ENCODE measurements at places on chromosomes 6 and 20. TPM values are rescaled to one million over a fixed set of nuclear protein-coding genes. Genes with fewer than 3 reads are reported as not detected.

DNA sequence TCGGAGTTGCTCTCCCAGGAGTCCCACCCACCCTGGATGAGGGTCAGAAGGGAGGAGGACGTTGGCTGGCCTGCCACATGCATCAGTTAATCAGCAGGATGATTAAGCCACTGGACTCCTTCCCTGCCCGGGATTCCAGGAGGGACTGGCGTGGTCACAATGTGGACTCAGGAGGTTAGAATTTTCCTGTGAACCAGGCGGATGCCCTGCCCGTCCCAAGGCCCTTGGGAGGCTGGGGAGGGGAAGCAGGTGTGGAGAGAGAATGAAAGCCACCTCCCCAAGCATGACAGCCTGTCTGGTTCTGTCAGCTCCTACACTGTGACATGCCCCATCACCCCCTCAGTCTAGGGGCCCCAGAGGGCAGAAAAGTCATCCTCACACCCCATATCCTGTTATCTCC, 11.6 kb upstream of the ITPR3 start:
- H3K4me1 ChIP-seq: no peaks in the 10 kb centered on the region
- H3K27me3 ChIP-seq: no peaks in the 10 kb centered on the region
- no peak overlapping the region for H3K27ac ChIP-seq
- no peaks in the 10 kb centered on the region for H3K36me3 ChIP-seq

GRCh38 chr6:98560841-98561240, 273.5 kb upstream of the POU3F2 start:
- H3K27me3 ChIP-seq: no peaks in the 10 kb centered on the region
- peak; percentile 4 for DNase-seq

DNA sequence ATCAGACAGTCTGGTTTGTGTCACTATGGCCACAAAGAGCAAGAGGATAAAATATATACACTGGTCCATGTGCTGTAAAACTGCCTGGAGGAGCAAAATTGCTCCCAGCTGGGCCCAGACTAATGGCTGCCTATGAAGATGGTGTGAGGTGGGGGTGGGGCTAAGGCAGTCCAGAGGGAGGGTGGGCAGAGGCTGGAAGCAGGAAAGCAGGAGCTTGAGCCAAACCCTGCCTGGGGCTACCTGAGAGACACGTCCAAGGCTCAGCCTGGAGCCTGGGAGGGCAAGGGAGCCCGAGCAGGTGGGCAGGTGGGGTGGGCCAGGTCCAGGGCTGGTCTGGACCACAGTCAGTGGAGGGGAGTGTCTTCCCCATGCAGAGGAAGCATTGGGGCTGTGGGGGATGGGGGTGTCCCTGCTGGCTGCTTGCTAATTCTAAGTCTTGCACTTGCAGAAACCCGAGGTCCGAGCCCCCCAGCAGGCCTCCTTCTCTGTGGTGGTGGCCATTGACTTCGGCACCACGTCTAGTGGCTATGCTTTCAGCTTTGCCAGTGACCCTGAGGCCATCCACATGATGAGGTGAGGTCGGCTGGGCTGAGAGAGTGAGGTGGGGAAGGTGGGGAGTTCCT, 9.5 kb downstream of the HSPA12B start:
- H3K36me3 ChIP-seq: no peaks in the 10 kb centered on the region
- H3K4me3 ChIP-seq: no peak overlapping the region
- H3K27ac ChIP-seq: no peak overlapping the region
- no peaks in the 10 kb centered on the region for H3K4me1 ChIP-seq
- H3K27me3 ChIP-seq: no peaks in the 10 kb centered on the region
- DNase-seq: peak; percentile 33

DNA sequence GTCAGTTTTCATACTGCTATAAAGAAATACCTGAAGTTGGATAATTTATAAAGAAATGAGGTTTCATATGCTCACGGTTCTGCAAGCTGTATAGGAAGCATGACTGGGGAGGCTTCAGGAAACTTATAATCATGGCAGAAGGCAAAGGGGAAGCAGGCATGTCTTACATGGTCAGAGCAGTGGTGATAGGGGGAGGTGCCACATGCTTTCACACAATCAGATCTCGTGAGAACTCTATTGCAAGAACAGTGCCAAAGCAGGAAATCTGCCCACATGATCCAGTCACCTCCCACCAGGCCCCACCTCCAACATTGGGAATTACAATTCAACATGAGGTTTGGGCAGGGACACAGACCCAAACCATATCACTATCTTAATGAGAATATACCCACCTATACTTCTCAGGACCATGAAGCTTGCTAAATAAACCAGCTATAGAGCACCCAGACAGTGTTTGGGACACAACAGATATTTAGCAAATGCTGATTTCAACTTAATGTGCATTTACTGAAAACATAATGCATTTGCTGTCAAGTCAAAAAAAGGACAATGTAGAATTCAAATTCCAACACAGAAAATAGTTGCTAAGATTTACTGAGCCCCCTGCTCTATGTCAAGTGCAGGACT, 63.8 kb downstream of the TNFRSF21 start:
- no peak overlapping the region for H3K4me3 ChIP-seq
- H3K27me3 ChIP-seq: no peaks in the 10 kb centered on the region
- no peak overlapping the region for H3K27ac ChIP-seq
- no peaks in the 10 kb centered on the region for H3K36me3 ChIP-seq

DNA sequence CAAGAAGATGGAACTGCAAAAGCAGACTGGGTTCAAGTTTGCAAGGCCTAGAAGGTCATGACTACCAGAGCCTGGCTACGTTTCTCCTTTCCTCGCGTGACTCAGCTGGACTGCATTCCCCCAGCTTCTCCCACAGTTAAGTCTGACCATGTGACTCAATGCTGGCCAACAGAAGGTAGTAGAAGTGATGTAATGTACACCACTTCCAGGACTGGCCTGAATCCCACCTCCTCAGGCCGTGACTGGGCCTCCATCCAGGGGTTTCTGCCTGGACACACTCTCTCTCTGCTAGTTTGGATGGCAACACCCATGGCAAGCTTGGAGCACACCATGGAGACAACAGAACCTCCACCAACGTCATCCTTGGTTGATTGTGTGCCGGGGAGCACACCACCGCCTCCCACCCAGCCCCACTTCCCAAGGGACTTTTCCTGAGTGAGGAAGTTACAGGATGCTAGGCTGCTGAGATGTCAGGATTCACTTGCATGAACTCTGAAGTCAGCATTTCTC, 112.0 kb upstream of the CDYL start:
- no peaks in the 10 kb centered on the region for H3K27me3 ChIP-seq
- no peaks in the 10 kb centered on the region for H3K36me3 ChIP-seq
- H3K4me1 ChIP-seq: no peaks in the 10 kb centered on the region
- no peak for DNase-seq
- H3K4me3 ChIP-seq: no peak overlapping the region
- H3K27ac ChIP-seq: no peak overlapping the region

- no peaks in the 10 kb centered on the region for H3K27me3 ChIP-seq
- H3K4me1 ChIP-seq: peaks cover 17% of the 10 kb centered on the region
- no peak overlapping the region for H3K4me3 ChIP-seq
- no peaks in the 10 kb centered on the region for H3K36me3 ChIP-seq
Observed at GRCh38 chr6:111841822-111842221, 31.4 kb downstream of the FYN start.

- no peak for DNase-seq
- no peak overlapping the region for H3K4me3 ChIP-seq
- H3K36me3 ChIP-seq: no peaks in the 10 kb centered on the region
- H3K4me1 ChIP-seq: peaks cover 9% of the 10 kb centered on the region
- no peak overlapping the region for H3K27ac ChIP-seq
- no peaks in the 10 kb centered on the region for H3K27me3 ChIP-seq
Observed at GRCh38 chr20:44707018-44707579, 8.1 kb upstream of the CCN5 start.

DNA sequence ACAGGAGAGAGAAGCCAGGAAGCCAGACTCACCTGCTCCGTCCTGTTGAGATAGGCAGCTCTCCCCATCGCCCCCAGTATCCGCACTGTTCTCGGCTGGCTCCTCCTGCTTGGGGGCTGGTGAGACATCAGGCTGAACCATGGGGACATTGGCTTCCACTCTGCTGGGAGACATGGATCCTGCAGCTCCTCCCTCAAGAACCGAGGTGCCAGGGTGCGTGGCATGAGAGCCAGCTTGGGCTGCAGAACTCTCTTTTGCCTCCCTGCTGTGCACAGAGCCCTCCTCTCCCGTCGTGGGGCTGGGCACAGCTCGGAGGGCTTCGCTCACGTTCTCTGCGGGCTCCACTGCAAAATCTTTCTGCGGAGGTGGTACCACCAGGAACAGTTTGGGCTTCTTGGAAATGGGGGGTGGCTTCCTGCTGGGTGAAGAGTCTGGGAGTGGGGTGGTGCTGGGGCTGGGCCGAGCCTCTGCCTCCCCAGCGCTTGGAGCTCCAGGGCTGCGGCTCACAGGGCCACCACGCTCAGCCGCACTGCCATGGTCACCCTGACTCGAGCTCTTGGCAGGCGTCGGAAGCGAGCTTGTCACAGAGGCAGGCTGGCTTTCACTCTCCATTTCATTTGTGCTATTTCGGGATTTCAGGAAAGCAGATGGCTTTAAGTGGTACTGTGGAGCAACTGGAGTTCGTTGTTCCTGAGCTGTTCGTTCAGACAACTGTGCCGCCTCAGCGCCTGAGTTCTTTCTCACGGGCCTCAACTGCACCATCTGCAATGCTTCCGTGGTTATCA, 26.5 kb downstream of the HEBP2 start:
- no peak for DNase-seq
- peaks cover 9% of the 10 kb centered on the region for H3K36me3 ChIP-seq
- no peaks in the 10 kb centered on the region for H3K27me3 ChIP-seq

- no peaks in the 10 kb centered on the region for H3K4me1 ChIP-seq
- H3K27me3 ChIP-seq: no peaks in the 10 kb centered on the region
- H3K36me3 ChIP-seq: no peaks in the 10 kb centered on the region
- no peak overlapping the region for H3K4me3 ChIP-seq
- no peak for DNase-seq
- no peak overlapping the region for H3K27ac ChIP-seq
Observed at GRCh38 chr20:671252-672030, 4.2 kb downstream of the SCRT2 start.

- no peak overlapping the region for H3K27ac ChIP-seq
- H3K36me3 ChIP-seq: no peaks in the 10 kb centered on the region
- H3K4me1 ChIP-seq: no peaks in the 10 kb centered on the region
- H3K4me3 ChIP-seq: no peak overlapping the region
- no peaks in the 10 kb centered on the region for H3K27me3 ChIP-seq
Observed at GRCh38 chr6:142679907-142680700, 264.9 kb downstream of the HIVEP2 start.

DNA sequence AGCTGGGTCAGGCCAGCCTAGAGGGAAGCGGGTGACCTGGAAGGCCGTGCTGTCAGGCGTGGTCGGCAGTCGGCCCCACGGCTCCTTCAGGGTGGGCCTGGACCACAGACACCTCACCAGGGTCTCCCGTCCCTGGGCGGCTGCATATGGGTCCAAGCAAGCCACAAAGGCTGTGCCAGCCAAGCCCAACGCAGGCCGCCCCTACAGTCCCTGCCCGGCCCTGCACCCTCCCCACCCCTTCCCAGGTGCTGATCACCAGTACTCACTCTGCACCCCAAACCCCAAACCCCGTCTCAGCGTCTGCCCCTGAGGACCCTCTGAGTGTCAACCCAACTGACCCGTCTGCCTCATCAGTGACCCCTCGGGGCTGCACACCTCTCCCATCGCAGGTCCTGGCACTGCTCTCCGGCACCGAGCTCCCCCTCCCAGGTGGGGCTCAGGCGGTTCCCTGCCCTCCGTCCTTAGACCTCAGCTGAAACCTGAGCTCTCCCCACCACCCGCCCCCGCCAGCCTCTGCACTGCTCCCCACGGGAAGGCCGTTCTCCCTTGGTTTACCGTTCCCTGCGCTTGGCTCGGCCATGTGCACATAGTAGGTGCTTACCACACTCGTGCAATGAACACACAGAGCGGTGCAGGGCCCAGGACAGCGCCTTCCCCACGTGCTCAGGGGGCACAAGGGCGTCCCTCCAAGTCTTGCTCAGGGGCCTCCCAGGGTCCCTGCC, 1.5 kb upstream of the PPDPF start:
- H3K27me3 ChIP-seq: no peaks in the 10 kb centered on the region
- H3K36me3 ChIP-seq: no peaks in the 10 kb centered on the region
- H3K4me1 ChIP-seq: no peaks in the 10 kb centered on the region
- peak; percentile 73 for DNase-seq
- H3K4me3 ChIP-seq: peak overlapping the region; percentile 71

- H3K4me3 ChIP-seq: no peak overlapping the region
- DNase-seq: peak; percentile 59
- no peaks in the 10 kb centered on the region for H3K27me3 ChIP-seq
- H3K27ac ChIP-seq: no peak overlapping the region
- H3K36me3 ChIP-seq: no peaks in the 10 kb centered on the region
- H3K4me1 ChIP-seq: no peaks in the 10 kb centered on the region
Observed at GRCh38 chr6:20564269-20564668, 30.0 kb downstream of the CDKAL1 start.

DNA sequence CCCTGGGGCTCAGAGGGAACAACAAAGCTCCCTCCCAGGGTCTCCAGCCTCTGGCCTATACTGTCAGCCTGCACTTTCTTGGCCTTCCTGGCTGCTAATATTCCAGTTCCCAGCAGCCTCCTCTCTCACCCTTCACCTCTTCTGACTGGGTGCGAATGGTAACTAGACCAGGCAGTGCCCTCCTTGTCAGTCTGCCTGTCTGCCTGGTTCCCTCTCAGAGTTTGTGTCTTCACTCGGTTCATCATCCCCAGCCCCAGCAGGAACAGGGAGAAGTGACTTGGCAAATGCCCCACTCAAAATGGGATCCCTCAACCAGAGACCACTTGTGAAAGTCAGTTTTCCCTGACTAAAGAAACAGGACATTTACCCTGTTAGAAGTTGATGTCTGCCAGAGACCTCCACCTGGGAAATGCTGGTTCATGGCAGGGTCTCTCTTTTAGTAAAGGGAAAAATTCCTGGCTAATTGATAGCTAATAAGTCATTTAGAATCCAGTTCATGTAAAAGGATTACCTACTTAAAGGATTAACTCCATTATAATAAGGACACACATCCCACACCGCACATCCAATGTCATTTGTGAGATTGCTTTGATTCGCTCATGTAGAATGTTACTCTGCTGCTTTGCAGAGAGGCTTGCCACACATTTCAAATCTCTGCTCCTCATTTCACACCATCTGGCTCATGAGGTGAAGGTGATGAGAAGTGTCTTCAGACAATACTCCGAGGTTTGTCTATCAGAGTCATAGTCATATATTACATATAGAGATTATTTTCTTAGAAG, 18.6 kb upstream of the MICB start:
- peaks cover 3% of the 10 kb centered on the region for H3K4me1 ChIP-seq
- H3K36me3 ChIP-seq: no peaks in the 10 kb centered on the region
- no peak overlapping the region for H3K4me3 ChIP-seq
- H3K27me3 ChIP-seq: no peaks in the 10 kb centered on the region
- DNase-seq: no peak

DNA sequence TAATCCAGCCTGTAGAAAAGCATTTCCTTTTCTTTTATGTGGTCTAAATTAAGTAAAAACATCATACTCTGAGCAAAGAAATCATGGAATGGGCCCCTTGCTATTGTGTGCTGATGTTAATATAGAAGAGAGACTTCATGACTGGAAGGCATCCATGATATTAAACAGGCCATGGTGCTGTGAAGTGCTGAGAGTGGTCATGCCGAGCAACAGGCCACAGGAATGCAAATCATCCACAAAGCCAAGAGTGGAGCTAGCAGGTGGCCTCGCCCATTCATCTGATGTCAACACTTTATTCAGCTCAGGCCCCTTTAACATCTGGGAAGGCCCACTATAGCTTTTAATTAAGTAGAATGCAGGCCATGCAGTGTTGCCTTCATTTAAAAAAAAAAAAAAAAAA, 115.2 kb upstream of the HMGCLL1 start:
- no peaks in the 10 kb centered on the region for H3K27me3 ChIP-seq
- no peak for DNase-seq
- H3K4me1 ChIP-seq: no peaks in the 10 kb centered on the region
- no peak overlapping the region for H3K4me3 ChIP-seq
- no peak overlapping the region for H3K27ac ChIP-seq

BANF2 gene
- not detected for polyA plus RNA-seq

GJA1 gene
- polyA plus RNA-seq: 14.2 TPM

NAA20 gene
- 104 TPM for polyA plus RNA-seq

TFAP2B gene
- polyA plus RNA-seq: 11.6 TPM

TRIM31 gene
- 0.26 TPM for polyA plus RNA-seq

RAET1E gene
- 3.1 TPM for polyA plus RNA-seq

C6orf58 gene
- not detected for polyA plus RNA-seq

CLPSL1 gene
- polyA plus RNA-seq: not detected

HDAC2 gene
- 51.9 TPM for polyA plus RNA-seq

LAMA4 gene
- polyA plus RNA-seq: 5.6 TPM

All from kidney (tissue), 22 donors.